ENCODE measurements at places on chromosomes 5 and 9.

DNA sequence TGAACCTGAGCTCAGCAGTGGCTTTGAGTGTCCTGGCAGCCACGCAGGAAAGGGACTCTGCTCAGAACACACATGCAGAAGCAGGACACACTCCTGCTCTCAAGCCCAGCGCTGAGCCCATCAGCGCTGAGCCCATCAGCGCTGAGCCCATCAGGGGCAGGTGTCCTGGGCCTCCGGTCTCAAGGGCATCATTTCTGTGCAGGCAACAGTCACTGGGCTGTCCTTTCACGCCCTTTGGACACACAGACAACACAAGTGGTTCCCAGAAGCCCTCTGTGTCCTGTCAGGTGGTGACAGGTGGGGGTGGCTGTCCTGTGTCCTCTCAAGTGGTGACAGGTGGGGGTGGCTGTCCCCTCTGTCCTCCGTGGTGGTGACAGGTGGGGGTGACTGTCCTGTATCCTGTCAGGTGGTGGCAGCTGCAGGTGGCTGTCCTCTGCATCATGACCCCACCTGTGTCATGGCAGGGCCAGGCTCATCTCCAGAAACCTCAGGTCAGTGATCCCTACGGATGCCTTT, 39.0 kb upstream of the CLPTM1L start:
- DNase-seq, result no peak

GRCh38 chr5:32057187-32058096, 116.7 kb downstream of the GOLPH3 start:
- DNase-seq, result no peak

DNA sequence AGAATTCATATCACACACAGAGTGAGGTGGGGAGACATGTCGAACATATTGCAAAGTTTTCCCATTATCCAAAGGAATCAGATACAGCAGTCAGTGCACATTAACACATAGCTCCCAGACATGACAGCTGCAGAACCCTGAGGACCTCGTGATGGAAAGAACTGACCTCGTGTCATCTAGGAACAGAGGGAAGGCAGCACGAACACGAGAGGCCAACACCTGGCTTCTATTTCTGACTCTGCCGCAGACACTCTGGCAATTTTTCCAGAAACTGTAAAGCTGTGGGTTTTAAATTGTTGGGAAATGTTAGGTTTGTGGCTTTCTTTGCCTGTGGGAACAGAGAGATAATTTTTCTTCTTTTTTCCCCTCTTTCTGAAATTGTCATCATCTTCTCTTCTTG, 315.0 kb upstream of the PIK3R1 start:
- DNase-seq, result no peak

DNA sequence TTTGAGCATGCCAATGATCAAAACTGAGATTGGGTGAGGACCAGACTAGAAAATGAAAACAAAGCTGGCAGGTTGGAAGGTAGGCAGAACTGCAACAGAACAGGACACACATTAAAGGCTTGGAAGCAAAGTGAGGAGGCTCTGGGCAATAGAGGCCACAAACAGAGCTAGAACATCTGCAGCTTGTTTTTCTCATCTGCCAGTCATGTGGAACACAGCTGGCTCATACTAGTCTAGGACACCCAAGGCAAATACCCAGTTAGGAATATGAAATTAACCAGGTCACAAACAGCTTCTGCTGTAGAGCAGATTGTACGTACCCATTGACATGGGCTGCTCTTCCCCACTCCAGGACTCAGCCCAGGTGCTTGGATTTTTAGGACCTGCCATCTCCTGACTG, 61.7 kb downstream of the SPEF2 start:
- no peak for DNase-seq

DNA sequence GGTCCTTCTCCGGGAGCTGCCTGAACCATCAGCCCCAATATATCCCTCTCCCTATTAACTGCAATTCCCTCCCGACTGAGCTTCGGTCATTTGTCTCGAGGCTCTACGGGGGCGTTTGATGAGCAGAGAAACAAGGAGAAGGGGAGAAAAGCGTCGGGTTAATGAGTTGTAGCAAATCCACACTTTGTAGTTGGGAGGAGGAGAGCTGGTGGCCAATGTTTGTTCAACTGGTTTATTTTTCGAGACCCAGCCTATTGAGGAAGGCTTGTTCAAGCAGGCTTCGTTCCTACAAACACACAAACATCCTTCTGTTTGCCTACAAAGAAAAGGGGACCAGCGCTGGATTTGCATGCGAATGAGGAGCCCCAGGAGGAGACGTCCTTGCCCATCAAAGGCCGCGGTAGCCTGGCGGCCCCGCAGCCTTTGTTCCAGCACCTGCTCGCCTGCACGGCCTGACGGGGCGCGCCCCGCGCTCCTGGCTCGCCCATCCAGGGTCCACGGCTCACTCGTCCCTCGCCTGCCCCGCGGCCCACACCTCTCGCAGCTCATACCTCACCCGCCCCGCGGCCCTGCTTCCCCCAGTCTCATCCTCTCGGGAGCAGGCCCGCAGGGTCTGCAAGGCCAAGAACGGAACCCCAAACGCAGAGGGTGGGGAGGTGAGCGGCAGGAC, 4.6 kb downstream of the FOXD1 start:
- DNase-seq, result no peak
